ENCODE measurements at places on chromosomes 13 and 19.

- no peak for DNase-seq
Observed at GRCh38 chr13:53683146-53683545, 654.5 kb downstream of the OLFM4 start.

GRCh38 chr13:106738186-106738678 lies 170.3 kb upstream of the ARGLU1 start:
- no peak for DNase-seq

- DNase-seq: no peak
Observed at GRCh38 chr19:11735375-11735774, 3.4 kb downstream of the ZNF823 start.

- DNase-seq: no peak
Observed at GRCh38 chr13:90709319-90709718, 638.2 kb upstream of the MIR17HG start.

- no peak for DNase-seq
Observed at GRCh38 chr19:4647676-4648644, 8.6 kb downstream of the TNFAIP8L1 start.

DNA sequence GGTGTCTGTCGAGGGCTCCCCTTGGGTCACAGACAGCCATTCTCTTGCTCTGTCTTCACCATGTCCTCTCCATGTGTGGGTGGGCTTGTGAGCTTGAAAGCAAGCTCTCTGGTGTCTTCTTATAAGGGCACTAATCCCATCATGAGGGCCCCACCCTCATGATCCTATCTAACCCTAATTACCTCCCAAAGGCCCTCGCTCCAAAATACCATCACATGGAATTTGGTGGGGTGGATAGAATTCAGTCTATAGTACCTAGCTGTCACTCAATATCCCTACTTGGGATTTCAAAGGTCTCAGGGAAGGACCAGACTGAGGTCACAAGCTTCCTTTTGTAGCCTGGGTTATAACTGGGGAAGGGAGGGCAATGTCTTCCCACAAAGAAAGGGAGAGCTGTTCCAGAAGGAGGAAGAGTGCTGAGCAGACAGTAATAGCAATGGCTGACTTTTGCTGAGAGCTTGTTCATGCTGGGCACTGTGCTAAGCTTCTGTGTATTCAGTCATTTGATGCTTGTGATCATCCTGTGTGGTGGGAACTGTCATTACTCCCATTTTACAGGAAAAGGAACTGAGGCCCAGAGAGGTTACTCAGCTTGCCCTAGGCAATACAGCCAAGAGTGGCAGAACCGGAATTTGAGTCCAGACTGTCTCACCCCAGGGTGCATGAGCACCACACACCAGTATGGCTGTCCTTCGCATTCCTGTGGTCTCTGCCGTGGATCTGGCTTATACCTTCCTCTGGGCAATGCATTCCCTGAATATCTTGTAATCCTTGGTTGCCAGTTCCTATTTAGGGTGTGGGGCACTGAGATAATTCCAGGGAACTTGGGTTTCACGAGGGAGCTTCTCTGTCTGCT lies 8.2 kb downstream of the FXYD5 start:
- DNase-seq: no peak

- no peak for DNase-seq
Observed at GRCh38 chr19:51919606-51920005, 7.7 kb upstream of the ZNF613 start.

DNA sequence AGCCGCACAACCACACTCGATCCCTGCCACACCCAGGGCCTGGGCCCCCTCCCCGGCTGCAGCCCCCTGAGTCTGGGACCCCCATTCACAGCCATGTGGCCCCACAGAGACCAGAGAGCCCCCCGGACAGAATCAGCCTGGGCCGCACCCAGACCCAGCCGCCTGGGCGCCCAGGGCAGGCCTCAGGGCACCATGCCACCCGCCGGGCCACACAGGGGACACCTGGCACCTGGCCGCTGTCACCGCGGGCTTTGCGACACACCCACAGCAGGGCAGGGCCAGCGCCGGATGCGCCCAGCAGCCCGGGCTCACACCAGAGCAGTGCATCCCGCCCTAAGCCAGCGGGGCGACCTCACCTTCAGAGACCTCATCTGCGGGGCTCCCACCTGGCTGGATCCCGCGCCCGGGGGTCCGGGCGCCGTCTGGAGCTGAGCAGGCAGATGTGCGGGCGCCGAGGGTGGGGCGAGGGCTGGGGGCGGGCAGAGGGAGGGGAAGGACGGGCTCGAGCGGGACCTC lies 443 bp downstream of the TBXA2R start:
- peak; percentile 40 for DNase-seq

- DNase-seq: no peak
Observed at GRCh38 chr19:56900573-56901097, 60.1 kb upstream of the PEG3 start.

GRCh38 chr13:109213714-109214113 lies 572.7 kb downstream of the IRS2 start:
- no peak for DNase-seq
